Heart left ventricle (tissue), 16 donors: ENCODE measurements at places on chromosomes 3 and 15.

- DNase-seq: no peak
Measured at GRCh38 chr3:178385280-178385952, 150.8 kb upstream of the KCNMB2 start.

DNA sequence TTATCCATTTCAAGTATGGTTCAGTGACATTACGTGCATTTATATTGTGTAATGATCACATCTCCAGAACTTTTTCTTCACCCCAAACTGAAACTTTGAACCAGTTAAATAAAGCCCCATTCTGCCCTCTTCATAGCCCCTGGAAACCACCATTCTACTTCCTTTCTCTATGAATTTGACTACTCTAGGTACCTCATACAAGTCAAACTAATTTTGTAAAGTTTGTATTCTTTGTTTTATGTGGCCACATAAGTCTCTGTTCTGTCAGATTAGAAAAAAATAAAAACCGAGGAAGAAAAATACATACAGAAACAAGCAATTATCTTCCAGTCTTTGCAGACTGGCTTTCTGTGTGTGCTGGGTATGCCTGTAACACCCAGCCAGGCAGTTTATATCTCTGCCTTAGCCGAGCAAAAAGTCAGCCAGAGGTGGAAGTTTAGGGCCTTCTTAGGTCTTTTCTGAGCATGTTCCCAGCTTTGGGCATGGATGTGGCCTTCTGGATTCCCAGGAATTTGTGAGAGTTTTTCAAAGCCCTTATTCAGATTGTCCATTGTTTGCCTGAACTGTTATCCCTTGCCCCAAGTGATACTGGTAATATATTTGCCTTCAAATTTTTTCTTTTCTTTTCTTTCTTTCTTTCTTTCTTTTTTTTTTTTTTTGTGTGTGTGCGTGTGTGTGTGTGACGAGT is 6.0 kb upstream of the GRAMD1C start:
- no peak for DNase-seq

DNA sequence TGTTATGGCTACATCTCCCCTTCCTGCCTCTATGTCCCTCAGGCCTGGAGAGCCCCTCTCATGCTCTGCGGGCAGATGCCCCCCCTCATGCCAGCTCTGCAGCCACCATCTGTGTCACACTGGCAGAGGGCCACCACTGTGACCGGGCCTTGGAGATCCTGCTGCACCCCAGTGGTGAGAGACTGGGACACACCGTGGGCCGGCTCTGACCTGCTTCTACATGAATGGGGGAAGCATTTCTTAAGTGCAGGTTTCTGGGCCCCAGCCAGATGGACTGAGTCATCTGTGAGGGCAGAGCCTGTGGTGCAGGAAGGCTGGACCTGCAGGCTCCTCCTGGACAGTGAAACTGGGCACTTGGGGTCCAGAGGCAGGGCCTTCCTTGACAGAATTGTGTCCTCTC is 4.8 kb downstream of the VWA5B2 start:
- DNase-seq: peak; percentile 41

DNA sequence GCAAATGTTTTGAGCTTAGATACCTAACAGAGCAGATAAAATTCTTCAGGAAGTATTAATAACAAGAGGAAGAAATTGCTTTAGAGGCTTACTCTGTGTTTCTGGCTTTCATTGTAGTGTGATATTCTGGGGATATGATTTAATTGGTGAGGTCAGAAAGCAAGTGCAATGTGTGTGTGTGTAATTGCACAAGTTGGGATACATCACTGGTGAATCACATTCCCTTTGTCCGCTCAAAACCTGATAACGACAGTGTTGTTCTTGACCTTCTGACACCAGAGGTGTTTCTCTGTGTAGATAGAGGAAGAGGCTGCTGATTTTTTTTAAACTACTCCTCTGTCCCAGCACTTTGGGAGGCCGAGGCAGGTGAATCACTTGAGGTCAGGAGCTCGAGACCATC is 161.1 kb downstream of the CACNA2D3 start:
- no peak for DNase-seq

DNA sequence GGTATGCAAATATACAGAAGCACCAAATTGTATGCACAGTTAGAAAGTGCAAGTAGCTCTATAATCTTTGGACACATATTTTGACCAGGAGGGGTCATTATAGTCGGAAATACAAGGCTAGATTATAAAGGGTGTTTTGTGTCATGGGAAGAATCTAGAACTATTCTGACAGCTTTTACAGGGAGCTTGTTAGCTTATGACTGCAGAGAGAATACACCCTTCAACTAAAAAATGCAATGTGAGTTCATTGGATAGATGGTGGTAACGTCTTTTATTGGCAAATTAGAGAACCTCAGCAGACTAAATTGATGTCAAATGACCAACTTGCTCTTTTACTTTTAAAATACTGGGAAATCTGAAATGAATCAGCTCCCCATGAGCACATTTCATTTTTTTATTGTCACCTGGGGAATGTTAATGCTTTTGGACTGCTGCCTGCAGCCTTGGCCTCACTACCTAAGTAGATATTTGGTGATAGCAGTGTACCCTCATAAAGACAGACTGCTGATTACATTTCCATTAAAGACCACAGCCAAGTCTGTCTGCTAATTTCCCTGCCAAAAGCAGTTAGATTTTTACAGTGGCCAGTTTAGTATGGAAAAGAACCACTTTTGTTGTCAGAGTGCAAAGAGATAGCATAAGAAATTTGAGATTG is 515.9 kb upstream of the DPPA4 start:
- no peak for DNase-seq

- DNase-seq: no peak
Measured at GRCh38 chr3:63937661-63938651, 25.8 kb upstream of the SCAANT1 start.

DNA sequence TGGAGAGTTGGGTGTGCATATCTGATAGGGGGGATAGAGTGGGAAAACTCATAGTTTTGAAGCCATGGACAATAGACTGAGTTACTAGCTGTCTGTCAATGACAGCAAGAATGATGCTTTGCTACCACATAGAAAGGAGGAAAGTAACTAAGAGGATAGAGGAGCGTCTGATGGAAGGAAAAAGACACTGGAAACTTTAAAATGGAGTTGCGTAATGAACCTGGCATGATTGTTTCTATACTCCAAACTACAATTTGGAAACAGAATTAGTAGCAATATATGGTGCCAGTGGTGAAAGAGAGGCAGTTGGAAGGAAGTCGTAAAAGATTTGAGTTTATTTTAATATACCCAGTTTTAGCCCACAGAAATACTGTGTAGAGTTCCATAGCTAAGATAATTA is 163.6 kb downstream of the TUSC7 start:
- DNase-seq: no peak

DNA sequence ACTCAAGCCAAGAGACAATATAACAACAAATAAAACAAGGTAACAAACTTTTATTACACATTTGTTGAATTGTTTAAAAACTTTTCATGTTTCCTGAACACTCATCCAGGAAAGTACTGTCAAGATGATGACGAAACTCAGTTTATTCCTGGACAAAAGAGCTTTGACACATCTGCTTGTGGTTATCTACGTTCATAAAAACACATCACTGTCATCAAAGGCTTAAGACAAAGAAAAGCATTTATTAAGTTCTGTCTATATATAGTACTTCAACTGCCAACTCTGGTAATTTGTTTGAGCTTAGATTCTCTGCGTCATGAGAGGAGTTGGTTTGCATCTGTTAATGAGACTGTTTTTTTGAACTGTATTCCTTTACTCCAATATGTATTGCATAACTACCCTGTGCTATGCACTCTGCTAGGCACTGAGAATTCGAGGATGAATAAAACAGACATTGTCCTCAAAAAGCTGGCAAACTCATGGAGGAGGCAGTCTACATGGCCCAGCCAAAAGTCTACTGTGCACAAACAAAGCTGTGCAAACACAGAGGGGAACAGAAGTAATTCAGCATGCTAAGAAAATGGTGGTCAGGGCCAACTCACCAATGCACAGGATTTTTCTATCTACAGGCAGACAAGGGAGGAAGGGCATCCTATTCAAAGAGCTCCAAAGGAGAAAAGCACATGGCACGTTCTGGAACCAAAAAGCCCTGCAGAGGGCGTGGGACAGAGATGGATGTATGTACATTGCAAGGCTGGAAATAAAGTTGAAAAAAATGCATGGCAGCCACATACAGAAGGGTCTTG is 21.5 kb downstream of the PLD1 start:
- DNase-seq: no peak

DNA sequence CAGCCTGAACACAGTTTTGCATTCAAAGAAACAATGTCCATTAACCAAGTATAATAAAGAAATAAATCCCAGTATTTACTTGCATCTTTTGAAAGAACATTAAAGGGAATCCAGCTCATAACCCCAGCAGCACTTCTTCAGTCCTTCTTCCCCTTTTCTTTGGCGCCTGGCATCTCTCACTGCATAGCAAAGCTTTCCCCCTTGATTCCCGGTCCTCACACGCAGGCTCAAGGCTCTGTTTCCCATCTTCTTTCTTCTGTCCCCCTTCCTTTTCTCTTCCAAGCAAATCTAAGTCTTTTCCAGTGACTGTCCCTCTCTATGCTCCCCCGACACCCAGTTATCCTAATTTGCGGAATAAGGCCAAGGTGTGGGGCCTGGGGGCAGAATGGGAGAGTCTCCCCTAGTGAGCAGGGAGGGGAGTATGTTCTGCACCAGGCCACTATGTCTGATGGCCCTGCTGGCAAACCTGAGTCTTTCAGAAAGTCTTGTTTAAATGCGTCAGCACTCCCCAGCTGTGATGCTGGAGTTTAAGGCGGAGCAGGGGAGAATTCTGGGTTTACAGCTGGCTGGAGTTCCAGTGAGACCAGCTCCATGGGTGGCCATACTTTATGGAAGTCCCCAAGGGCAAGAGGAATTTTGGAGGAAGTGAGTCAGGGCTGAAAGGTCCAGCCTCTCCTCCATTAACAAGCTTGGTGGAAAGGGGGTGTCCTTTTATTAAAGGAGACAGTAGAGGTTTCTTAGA is 42.1 kb downstream of the GOLGA6A start:
- peak; percentile 73 for DNase-seq

GRCh38 chr15:72153269-72154000 is 35.2 kb downstream of the SENP8 start:
- no peak for DNase-seq
